ENCODE measurements at places on chromosomes 1 and 21.

DNA sequence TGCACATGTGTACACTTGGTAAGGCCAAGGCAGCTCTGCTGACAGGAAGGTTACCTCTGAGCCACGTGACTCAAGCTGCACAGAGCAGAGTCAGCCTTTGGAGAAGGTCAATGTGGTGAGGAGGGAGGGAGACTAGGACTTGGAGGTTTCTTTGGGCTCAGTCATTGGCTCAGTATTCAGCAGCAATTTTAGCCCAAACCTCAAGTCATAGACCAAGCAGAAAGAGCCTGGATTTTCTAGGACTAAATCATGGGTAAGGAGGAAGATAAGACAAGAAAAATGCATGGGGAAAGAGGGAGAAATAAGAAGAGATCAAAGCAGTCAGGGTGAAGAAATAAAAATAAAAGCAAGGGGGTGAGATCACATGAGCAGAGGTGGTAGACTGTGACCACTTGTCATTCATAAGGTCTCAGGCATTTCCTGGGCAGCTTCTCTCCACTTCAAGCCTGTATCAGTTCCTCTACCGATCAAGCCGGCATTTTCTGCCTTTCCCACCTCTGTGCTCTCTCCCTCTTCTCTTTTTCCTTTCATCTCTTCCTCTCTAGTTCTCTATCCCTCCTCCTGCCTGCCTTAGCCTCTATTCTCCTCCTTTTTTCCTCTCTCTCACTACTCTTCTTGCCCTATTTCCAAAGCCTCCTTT, 51.7 kb upstream of the DUSP10 start:
- no peak for DNase-seq

GRCh38 chr21:45043541-45044020, 30.8 kb upstream of the ADARB1 start:
- no peak for DNase-seq

- DNase-seq, result no peak
These were observed 125.9 kb downstream of the MRPS6 start for GRCh38 chr21:34199121-34199910.

GRCh38 chr1:110227774-110228173, 17.7 kb downstream of the KCNC4 start:
- no peak for DNase-seq

GRCh38 chr21:27036736-27037301, 69.9 kb upstream of the ADAMTS5 start:
- no peak for DNase-seq

- no peak for DNase-seq
These were observed 247.6 kb downstream of the KCNJ6 start for GRCh38 chr21:37668462-37669239.

DNA sequence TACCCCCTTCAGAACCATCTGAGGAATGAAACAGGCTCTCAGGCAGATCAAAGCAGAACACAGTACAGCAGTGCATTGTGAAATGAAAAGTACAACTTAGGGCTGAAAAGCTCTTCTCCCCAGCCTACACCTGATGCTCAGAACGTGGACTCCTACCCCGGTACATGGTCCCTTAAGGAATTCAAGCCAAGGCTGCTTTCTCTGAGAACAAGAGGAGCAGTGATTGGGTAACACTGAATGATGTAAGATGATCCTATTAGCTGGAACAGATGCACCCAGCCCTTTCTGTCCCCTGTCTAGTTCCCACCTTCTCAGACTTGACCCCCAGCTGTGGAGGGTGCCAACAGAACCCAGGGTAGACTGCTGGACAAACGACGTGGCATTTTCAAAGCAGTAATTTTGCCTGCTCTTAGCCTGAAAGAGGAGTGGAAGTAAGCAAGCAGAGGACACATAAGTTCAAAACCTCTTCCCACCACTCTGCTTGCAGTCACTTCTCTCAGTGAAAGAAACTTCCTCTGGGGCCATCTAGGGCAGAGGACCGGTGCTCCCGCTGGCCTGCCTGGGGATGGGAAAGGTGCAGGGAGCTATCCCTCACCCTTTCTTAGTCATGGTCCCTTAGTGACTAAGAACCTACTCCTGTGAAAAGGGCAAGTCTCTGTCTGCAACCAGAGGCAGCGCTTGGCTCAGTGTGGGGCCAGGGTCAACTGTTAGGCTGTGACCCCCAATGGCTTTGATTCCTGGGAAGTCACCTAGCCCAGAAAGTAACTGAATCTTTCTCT, 72.7 kb downstream of the TRABD2B start:
- no peak for DNase-seq

DNA sequence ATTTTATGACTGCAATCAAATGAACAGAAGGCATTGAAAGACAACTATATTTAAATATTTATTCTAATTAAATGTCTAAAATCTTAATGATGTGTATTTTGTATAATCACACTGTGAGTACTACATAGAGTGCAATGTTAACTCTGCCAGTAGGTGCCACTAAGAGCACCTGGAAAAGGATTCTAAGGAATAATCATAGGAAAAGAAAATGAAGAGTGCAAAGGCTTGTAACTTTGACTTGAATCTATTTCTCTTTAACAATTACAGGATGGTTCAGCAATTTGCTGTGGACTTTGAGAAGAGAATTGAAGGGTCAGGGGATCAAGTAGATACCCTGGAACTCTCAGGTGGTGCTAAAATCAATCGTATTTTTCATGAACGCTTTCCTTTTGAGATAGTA, 200.4 kb downstream of the DNM3 start:
- no peak for DNase-seq

DNA sequence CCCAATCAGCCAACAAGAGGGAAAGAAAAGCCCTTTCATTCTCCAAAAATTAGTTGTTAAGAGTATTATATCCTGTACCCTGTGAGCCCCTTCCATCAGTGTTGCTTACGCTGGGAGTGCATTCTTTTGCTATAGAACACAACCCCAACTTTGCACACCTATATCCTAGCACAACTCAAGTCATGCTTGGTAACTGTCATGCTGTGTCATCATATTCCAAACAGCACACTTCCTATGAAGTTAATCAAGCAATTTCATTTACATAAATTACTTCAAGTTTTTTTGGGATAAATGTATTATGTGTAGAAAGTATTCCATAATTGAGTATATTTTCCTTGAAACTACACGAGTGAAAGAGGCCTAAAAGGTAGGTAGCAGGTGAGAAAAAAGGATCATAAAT, 20.0 kb downstream of the FUBP1 start:
- DNase-seq, result no peak

DNA sequence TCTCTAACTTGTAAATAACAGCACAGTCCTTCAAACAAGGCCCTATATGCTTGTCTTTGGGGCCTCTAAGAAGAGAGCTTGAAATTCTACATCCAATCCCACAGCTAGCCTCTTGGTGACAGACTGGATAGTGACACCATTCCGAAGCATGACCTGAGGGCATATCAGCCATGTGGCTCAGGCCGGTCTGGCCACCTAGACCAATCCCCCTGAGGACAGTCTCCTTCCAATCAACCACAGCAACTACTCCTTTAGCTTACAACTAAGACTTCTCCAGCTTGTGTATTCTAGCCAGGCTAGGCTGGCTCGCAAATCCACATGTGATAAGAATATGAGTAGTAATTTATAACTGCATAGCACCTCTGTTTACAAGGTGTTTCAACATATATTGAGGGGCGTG, 14.0 kb downstream of the BCAR3 start:
- no peak for DNase-seq

DNA sequence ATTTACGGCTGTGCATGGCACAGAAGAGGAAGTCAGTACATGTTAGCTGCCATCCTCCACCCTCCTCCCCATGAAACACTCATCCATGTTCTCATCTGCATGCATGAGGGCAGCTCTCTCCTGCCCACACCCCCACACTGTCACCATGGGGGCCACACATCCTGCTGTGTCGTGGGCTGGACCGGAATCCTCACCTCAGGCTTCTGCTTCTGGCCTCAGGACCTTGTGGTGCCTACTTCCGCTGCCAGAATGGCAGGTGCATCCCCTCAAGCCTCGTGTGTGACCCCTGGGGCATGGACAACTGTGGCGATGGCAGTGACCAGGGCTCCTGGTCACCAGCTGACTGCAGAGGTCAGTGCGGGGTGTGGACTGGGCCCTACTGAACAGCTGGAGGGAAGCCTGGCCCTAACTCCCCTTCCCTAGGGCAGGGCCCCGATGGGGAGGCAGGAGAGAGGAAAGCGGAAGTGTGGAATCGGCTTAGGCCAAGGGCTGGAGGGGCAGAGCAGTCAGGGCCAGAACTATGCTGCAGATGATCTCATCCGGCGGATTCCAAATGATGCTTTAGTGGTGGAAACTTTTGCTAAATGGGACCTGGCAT, 3.8 kb downstream of the LDLRAD2 start:
- no peak for DNase-seq

- DNase-seq, result no peak
These were observed 17.5 kb downstream of the NKAIN1 start for GRCh38 chr1:31222176-31222575.

DNA sequence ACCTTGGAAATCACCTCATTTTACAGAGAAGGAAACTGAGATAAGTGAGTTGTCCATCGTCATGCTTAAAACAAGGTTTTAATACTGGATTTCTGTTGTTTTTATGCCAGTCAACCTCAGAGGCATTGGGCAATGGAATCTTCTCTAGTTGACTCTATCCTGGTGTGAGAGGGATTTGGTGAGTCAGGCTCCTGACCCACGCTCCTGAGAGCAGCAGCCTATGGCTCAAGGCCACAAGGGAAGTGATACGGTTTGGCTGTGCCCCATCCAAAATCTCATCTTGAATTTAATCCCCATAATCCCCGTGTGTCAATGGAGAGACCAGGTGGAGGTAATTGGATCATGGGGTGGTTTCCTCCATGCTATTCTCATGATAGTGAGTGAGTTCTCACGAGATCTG, 90.1 kb downstream of the TLR5 start:
- no peak for DNase-seq

DNA sequence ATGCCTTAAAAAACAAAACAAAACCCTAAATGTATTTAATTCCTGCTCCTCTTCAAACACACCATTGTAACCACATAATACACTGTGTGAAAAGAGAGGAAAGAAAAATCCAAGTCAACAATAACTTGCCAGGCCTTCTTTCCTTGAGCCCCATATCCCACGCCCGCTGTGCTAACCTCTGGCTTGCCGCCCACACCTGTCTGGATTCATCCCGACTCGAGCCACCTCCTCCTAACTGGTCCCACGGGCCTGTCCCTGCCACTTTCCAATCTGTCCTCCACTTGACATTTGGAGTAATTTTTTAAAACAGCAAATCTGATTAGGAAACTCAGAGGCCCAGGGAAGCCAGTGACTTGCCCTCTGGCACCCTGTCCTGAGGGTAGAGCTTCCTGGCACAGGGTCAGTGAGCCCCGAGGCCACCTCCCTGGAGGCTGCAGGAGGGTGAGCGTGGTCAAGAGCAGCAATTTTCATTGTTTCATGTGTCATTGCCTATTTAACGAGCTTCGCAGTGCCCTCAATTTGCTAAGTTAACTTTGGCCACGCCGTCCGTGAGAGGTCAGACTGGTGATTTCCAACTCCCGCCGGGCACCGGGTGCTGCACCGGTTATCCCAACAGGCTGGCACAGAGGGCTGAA, 54.1 kb downstream of the B3GALT5 start:
- no peak for DNase-seq

GRCh38 chr1:23184212-23184934, 15.7 kb upstream of the LUZP1 start:
- DNase-seq, result no peak

- DNase-seq, result no peak
These were observed 15.6 kb upstream of the TTLL10 start for GRCh38 chr1:1157914-1158710.

GRCh38 chr1:242162140-242162539, 163.2 kb upstream of the MAP1LC3C start:
- no peak for DNase-seq

- no peak for DNase-seq
These were observed 95.6 kb upstream of the RAB3GAP2 start for GRCh38 chr1:220367833-220368232.

- DNase-seq, result no peak
These were observed 17.0 kb upstream of the POU3F1 start for GRCh38 chr1:38063616-38064015.

- DNase-seq, result no peak
These were observed 79.8 kb upstream of the WNT4 start for GRCh38 chr1:22222723-22223122.

- no peak for DNase-seq
These were observed 25.6 kb downstream of the SEC16B start for GRCh38 chr1:177944016-177944949.

DNA sequence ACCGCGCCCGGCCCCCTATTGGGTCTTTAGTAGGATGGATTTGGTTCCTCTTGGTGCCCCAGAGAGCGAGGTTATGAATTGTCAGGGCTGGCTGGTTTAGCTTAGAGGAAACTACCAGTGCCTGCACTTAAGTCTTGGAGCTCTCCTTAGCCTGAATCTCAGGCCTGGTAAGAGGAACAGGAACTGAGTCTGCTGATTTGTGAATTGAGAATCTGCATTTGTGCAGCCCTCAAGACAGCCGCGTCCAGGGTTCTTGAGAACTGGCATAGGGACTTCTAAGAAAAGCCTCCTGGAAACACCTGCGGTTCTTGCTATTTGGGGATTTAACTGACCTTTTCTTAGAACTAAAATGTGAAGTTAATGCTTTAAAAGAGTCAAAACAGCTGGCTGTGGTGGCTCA, 1.7 kb downstream of the NECAP2 start:
- DNase-seq, result no peak

DNA sequence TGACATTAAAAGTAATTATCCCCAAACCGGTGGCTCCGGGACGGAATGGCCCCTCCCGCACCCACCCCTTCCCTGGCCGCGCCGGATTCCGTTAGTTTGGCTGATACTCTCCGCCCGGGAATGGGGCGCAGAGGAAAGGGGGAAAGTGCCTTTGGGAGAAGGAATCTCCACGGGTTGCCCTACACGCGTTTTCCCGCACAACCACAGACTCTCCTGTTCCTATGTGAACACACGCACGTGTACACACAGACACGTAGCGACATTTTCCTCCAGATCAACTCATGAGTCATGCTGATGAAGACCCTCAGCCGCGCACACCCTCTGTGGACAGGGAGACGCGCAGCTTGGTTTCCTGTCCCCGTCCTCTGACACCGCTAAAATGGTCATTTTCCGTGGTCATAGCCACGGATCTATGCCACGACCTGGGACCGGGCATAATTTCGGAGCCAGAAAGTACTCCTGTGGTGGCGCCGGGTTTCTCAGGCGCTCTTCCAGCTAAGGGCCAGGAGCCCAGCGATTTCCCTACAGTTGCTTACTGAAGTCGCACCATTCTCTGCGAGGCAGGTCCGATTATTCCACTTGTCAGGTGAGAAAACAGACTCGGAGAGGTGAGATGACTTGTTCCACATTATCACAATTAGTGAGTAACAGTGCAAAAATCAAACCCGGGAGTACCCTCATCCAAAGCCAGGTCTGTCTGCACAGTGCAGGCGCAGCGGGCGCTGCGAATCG, 4.0 kb upstream of the DMRTA2 start:
- DNase-seq, result no peak
